GM19239 (cell line): ENCODE measurements at places on chromosomes 5 and 9.

DNA sequence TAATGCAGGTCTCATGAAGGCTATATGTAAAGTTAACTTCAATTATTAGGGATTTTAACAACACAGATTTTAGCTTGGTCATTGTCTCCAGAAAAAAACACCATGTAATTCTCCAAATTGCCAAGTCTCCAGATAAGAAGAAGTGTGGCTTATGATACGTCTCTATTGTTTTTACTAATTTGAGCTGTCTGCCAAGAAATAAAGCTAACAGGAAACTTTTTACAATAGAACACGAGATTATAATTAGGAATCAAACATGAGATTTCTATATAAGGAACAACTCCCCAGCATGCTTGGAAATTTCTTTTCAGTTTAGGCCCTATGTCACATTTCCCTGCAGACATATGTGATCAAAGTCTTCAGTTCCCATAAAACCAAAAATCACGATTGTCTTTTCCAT lies 142.7 kb downstream of the MCTP1 start:
- DNase-seq: no peak

- DNase-seq: no peak
Observed at GRCh38 chr5:50559955-50560354, 106.5 kb upstream of the PARP8 start.

DNA sequence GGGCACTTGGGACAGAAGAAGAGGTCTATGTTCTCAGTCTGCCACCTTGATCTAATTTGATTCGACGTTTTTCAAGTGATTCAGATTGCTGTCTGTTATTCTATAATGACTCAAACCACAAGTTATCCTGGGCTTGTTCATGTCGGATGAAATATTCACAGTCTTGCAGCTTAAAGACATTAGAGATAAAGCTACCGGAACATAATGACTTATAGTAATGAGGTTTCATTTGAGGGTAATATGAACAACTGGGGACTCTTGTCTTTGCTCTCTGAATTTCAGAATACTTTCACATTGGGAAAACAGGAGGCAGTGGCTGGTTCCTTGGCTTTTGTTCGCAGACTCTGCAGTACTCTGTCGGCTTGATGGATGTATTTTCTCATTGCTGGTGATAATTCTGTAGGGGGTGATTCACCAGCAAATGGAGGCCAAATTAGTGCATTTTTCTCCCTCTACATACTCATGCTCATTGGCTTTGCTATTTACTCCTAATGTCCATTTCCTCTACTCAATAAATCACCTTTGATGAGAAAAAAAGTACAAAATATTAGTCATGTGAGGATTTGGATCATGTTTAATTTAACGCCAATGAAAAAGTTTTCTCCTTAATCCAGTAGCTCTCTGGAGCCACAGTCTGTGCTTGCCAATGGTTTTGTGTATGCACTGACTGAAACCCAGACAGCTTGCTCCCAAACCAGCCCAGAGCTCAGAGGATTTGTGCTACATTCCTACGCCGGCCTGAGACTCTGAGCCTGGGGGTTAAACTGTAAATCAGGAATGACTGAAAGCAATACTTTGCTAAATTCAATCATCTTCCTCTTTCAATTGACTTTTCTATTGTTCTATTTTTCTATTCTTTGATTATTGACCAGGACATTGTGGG lies 154.7 kb upstream of the ANKH start:
- no peak for DNase-seq

GRCh38 chr9:79858508-79858907 lies 286.7 kb downstream of the TLE4 start:
- DNase-seq: no peak

- no peak for DNase-seq
Observed at GRCh38 chr9:90423661-90424193, 218.9 kb downstream of the DIRAS2 start.

DNA sequence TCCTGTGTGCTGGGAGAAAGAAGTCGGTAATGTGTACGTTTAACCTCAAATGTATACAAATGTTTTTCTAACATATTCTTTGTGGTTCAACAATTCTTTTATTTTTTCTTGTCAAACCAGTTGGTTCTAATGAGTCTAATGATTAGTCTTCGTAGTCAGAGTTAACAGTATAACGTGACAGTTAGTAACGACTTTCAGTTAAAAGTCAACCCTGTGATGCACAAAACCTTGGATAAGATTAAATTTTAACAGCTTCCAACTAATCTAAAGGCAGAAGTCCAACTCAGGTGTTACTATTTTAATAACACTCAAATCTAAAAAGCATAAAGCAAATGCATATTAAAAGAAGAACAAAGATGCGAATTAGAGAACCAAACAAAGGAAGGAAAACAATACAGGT lies 47.0 kb downstream of the SEMA6A start:
- DNase-seq: no peak

GRCh38 chr9:131868766-131869165 lies 128.9 kb upstream of the RAPGEF1 start:
- DNase-seq: no peak

- no peak for DNase-seq
Observed at GRCh38 chr5:87776785-87777184, 364.1 kb upstream of the CCNH start.

- DNase-seq: no peak
Observed at GRCh38 chr5:153660919-153661318, 170.4 kb downstream of the GRIA1 start.

GRCh38 chr9:75414371-75415160 lies 326.3 kb downstream of the OSTF1 start:
- DNase-seq: no peak

DNA sequence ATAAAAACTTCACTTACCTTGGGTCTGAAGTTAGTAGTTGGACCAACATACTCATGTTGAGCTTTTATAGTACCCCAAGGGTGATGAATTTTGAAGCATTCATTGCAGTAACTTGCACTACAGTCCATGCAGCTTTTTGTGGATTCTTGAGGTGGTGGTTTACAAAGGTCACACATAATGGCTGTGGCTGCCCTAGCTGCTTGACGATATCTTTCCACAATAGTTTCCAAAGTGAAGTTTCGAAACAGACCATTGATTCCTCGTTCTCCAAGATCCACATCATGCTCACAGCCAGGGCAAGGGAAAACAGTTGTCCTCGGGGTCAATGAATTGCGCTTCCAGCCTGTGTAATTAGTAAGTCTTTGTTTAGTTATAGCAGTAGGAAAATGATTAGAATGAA lies 22.7 kb downstream of the TRIM36 start:
- no peak for DNase-seq

GRCh38 chr5:58246461-58246944 lies 213.4 kb downstream of the PLK2 start:
- no peak for DNase-seq

- no peak for DNase-seq
Observed at GRCh38 chr5:73188764-73189531, 16.0 kb downstream of the TMEM174 start.

- no peak for DNase-seq
Observed at GRCh38 chr9:20844916-20845315, 160.9 kb downstream of the FOCAD start.

DNA sequence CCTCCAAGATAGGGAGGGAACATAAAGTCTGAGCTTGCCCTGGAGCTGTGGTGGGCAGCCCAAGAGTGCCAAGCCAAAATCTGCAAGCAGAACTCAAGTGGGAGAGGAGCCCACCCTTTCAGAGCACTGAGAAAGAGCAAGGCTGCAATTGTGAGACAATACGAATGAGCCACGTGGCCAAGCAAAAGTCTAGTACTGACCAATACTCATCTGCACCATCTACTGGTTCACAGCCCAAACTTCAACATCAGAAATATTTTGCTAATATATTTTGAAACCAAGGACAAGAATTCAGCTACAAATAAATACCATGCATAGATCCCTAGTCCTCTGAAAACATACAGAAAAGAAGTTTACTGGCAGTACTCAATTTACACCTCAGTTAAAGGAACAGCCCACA lies 696.2 kb upstream of the COX7C start:
- DNase-seq: no peak

- DNase-seq: no peak
Observed at GRCh38 chr5:173689737-173690360, 73.4 kb upstream of the BOD1 start.

DNA sequence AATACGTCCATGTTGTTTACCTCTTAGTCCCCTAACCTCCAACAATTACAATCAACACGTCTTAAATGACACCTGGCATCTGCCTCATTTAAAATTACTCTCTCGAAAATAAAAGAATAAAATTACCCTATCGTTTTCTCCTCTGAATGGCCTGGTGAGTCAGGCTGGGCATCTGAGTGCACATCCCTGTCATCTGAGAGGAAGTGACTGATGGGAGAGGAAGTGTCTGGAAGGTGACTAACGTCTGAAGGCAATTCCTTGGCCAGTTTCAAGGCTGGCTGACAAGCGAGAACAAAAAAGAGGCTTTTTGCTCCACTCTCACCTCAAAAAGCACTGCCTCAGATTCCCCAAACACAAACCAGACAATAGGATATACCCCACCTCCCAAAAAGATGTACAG lies 57.7 kb downstream of the MAPKAP1 start:
- no peak for DNase-seq

GRCh38 chr5:43804723-43805122 lies 201.7 kb downstream of the NNT start:
- DNase-seq: no peak

- no peak for DNase-seq
Observed at GRCh38 chr5:99607124-99607523, 678.3 kb upstream of the CHD1 start.

DNA sequence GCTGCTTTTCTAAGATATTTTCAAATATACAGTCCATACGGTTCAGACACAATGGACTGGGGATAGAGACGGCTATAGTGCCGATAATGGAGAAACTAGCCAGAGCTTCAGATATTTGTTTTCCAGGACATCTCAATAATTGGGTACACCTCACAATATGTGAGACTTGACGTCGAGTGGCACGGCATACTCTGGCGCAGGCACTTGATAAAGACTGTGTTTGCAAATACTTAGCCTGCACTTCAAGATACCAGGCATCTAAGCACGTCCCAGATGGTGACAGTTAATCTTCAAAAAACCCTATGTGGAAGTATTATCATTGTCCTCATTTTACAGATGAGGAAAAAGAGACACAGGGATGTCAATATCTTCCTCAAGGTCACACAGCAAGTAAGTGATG lies 48.5 kb downstream of the SEMA5A start:
- DNase-seq: no peak

GRCh38 chr9:129633207-129633606 lies 7.2 kb downstream of the NTMT1 start:
- DNase-seq: no peak

- DNase-seq: no peak
Observed at GRCh38 chr5:108814551-108814950, 66.9 kb downstream of the FER start.

GRCh38 chr5:111720333-111720890 lies 36.6 kb downstream of the NREP start:
- DNase-seq: no peak

- DNase-seq: no peak
Observed at GRCh38 chr5:30581198-30581935, 612.1 kb upstream of the CDH6 start.

GRCh38 chr9:37667706-37668105 lies 17.0 kb downstream of the FRMPD1 start:
- DNase-seq: no peak

DNA sequence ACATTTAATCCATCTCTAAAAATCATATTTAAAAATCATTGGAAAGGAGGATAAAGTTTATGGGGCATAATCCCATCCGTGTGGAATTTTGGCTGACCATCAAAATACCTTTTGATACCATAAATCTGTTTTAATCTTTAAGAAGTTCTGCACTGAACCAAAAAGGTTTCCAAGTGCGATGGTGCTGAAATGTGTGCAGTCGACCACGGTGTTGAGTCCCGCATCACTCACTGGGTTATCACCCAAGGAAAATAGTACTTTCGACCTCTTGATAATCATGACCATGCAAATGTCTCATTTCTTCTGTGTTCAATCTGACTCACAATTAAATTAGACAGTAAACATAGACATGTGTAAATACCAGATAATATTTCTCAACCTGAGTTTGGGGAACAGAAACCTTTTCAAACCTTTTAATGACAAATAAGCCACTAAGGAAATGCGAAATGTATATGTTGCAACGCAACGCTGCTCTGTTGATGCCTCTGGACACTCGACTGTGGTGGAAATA lies 62.0 kb upstream of the CDH6 start:
- no peak for DNase-seq

DNA sequence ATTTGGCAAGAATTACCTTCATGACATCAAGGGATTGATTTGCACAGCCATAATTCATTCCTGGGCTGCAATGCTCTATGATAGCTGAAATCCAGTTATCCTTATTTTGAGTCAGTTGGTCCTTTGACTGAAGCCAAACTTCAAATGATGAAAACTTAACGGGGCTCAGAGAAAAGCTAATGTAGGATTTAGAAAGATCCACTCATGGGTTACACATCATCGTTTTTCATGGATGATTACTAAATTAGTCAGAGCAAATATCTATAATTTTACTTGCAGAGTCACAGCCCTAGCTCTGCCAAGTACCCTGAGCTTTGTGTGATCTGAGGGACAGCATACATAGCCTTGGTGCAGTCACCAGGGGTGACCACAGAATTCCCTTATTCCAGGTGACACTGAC lies 27.3 kb upstream of the MUSK start:
- no peak for DNase-seq

DNA sequence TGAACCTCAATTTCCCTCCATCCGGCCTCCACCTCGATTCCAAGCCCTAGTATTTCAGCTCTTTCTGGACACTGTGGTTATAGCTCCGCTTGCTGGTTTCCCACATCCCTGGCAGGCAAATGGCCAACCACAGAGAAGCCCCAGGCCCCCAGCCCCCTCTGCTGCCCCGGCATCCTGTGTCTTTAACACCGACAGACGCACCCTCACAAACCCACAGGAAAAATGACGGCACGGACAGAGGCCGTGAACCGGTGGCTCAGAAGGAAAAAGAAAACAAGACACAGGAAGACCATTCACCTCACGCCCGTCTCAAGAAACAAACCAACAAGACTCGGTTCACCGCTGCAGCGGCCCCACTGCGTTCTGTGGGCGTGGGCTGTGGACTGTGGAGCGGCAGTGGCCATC lies 1.5 kb upstream of the CLIC3 start:
- DNase-seq: no peak

DNA sequence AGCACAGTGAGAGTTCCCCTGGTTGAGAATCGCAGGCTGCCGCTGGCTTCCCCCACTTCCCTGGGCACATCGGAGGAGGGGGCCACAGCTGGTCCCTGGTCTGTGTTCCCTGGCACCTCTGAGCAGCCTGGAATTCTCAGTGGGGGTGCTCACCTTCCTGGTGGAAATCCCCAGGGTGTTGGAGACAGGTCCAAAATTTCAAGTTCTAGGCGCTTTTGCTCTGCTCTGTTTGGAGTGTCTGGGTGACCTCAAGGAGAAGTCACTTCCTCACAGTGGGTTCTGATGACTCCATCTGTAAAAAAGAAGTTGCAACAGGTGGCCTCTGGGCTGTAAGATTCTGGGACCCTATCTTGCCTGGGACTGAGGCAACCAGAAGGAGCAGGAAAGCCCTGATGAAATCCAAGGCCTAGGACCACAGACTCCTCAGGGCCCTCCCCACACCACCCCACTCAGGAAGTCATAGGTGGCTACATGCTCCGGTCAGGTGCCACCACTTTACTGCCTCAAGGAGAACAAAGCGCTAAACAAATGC lies at the start of gene TRAF1:
TSS of gene TRAF1 (minus strand) at position 400 of the 532 bp plus-strand sequence. CDS start 721 bp downstream, outside the sequence.
- DNase-seq: no peak

GRCh38 chr5:143241892-143242291 lies 161.6 kb downstream of the NR3C1 start:
- DNase-seq: no peak
